ENCODE measurements at places on chromosomes 6 and 20.

- DNase-seq = no peak
Observed at GRCh38 chr20:37279820-37280219, 9.6 kb upstream of the MANBAL start.

- no peak for DNase-seq
Observed at GRCh38 chr20:25299806-25300205, 51.9 kb downstream of the PYGB start.

- DNase-seq = no peak
Observed at GRCh38 chr6:109336221-109336961, 45.9 kb downstream of the CD164 start.

GRCh38 chr6:149727793-149728498, 10.0 kb upstream of the LATS1 start:
- DNase-seq = no peak

DNA sequence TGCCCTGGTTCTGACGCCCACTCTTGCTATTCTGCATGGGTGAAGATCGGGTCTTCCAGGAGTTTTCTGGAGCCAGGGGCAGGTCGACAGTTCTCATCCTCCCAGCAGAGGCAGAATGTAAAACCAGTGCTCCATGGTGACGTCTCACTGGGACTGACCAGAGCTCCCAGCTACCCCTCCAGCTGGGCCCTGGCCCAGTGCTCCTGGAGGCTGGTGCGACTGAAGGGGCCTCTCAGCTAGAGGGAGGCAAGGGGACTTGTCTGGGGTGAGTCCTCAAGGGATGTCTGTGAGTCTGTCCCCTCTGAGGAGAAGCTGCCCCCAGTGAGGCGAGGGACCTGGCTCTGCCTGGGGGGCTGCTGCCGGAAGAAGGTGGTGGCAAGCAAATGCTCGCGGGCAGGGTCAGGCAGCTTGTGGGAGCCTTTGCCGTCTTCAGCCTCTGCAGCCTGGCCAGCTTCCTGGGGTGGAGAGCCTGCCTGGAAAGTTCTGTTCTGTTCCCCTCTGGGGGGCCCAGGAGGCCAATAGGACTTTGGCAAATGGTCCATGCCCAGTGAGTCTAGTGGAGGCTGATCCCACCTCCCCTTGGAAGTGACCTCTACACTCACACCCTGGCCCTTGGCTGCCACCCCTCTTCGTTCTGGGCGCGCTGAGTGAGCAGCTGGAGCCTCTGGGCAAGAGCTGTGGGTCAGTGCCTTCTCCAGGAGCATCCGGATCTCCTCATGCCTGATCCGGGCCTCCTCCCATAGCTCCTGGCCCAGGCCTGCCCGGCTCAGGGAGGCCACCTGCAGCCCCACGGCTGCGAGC, 47.5 kb downstream of the KIAA1755 start:
- DNase-seq = no peak

GRCh38 chr6:13467216-13467600, 20.2 kb downstream of the GFOD1 start:
- DNase-seq = no peak

GRCh38 chr6:31480574-31480973, 17.4 kb upstream of the MICB start:
- no peak for DNase-seq

DNA sequence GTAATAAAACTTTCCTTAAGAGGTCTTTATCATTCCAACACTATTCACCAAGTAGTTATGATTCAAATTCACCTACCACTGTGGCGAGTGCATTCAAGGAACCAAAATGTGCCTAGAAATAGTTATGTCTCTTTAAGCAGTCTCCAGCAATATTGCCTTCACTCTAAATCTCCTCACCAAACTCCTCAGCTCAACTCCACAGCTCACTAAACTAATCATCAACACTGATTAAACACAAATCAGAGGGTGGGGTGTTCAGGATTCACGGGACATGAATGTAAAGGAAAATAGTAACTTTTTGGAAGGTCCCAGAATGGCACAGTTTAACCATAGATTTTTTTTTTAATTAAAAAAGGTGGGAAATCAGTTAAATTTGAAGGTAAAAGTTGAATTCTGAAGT, 70.5 kb upstream of the THEMIS start:
- no peak for DNase-seq

GRCh38 chr20:3802524-3803239, 6.6 kb downstream of the CDC25B start:
- DNase-seq = no peak

DNA sequence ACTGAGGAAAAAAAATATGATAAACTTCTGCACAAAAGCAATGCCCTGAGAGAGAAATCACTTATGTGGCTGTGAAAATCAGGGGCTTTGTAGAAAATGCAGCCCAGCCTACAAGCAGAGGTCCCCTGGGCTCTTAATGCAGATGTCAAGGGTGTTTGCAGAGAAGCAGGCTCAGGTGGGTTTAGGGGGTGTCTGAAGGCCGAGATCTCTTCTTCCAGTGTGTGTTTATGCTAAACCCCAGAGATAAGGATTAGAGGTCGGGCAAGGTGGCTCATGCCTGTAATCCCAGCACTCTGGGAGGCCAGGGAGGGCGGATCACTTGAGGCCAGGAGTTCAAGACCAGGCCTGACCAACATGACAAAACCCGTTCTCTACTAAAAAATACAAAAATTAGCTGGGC, 78.5 kb downstream of the TMEM242 start:
- DNase-seq = no peak

- no peak for DNase-seq
Observed at GRCh38 chr6:150372051-150372450, 3.2 kb downstream of the IYD start.

DNA sequence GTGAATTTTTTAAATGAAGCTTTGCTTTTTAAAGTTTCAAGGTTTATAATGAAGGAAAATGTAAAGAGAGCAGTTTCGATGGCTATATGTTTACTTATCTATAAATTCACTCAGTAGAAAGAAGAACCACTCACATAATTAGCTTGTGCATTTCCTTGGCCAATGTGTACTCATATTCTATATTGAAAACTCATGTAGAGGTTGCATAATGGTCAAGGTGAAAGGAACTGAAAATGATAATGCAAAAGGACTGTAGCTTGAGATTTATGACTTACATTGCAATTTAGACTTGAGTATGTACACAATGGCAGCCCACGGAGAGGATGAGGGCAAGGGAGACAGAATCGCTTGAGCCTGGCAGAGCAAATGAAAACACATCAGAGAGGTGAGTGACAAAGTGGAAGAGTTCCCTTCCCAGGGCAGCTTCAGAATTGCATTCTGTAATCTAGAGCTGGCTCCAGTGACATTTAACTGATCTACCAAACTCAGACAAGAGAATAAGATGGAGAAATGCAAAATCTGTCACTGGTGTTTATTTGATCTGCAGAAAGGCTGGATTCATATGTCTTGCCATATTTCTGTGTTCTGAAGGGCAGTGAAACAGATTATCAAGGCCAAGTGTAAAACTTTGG, 191.8 kb downstream of the TMEM200A start:
- DNase-seq = no peak

DNA sequence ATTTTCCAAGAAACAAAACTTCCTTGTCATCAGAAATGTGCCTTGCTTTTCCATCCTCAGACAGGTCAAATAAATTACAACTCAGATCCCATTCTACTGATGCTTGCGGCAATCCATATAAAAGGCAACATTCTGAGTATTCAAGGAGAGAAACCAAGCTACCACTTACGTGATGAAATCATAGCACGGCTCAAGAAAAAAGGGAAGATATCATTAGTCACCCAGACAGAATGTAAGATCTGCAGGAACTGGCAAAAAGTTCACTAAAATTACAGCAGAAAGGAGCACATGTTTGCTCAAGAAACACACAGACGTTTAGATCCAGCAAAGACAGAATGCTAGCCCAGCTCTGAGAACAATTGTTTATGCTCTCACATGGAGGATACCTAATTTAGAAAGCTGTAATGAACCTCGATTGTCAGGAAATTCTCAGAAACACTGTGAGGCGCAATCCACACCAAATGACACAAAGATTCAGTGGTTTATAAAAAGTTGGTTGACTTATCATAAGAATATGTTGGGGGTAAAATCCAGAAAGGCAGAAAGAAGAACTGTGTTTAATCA, 304.2 kb downstream of the ADGRG6 start:
- no peak for DNase-seq

DNA sequence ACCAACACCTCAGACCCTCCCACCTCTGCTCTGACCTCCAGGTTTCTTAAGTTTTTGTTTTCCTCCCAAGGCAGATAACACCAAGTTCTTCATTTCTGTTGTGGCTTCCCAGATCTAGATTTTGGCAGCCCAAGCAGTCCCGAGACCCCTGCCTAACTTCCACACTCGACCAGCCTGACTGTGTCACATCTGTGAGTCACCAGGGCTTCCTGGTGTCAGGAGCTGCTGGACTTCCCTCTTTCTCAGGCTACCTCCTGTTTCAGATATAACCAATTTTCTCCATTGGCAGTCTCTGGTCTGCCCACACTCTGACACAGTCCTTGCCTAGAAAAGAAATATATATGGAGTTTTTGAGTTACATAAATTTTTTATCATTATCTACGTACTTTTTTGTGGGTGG, 46.1 kb upstream of the CCN6 start:
- no peak for DNase-seq

DNA sequence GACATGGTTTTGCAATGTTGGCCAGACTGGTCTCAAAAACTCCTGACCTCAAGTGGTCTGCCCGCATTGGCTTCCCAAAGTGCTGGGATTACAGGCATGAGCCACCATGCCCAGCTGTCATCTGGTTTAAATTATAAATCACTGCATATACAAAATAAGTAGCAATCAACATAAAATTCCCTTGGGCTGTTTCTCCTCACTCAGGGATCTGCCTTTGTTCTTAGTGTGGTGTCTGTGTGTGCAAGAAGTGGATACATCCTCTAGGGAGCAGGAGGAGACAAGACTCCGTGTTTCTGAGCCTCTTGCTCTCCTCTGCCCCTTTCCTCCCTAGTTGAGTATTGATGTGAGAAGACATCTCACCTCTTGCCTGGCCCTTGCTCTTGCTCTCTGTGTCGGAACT, 65.2 kb upstream of the ADGRF4 start:
- DNase-seq = no peak

DNA sequence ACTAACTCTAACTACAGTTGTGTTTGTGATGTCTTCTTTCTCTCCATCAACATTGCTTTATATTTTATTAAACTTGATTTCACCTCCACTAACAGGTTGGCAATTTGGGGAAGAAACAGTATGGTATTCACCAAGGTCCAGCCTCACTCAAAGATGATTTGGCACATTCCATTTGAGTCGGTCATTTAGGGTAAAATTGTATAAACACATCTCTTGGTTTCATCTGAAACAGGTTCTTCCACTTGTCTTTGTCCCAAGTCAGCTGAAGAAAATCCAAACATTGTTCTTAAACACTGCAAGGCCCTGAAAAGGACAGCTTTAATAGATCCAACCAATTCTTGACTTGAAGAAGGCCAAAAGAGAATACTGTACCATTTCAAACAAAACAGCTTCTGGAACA, 104.9 kb upstream of the NT5E start:
- DNase-seq = no peak

DNA sequence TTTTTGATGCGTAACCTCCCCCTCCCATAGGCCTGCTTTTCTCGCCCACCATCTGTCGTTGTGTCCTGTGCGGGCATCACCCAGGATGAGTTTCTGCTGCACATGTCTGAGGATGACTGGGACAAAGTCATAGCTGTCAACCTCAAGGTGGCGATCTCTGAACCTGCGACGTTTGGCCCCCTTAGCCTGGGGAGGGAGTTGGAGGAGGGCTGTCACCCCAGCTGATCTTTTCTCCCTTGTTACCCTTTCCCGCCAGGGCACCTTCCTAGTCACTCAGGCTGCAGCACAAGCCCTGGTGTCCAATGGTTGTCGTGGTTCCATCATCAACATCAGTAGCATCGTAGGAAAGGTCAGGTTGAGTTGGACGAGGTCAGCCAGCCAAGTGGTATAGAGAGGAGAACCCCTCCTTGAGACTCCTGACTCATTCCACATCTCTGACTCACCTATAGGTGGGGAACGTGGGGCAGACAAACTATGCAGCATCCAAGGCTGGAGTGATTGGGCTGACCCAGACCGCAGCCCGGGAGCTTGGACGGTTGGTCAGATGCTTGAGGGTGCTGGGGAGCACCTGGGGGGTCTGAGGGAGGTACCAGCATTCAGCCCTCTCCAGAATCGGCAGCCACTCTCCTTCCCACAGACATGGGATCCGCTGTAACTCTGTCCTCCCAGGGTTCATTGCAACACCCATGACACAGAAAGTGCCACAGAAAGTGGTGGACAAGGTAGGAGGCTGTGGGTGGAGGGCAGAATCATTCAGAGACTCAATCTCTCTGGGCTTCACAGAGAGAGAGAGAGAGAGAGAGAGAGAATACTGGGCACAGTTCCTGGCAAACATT, 954 bp downstream of the HSD17B8 start:
- no peak for DNase-seq

DNA sequence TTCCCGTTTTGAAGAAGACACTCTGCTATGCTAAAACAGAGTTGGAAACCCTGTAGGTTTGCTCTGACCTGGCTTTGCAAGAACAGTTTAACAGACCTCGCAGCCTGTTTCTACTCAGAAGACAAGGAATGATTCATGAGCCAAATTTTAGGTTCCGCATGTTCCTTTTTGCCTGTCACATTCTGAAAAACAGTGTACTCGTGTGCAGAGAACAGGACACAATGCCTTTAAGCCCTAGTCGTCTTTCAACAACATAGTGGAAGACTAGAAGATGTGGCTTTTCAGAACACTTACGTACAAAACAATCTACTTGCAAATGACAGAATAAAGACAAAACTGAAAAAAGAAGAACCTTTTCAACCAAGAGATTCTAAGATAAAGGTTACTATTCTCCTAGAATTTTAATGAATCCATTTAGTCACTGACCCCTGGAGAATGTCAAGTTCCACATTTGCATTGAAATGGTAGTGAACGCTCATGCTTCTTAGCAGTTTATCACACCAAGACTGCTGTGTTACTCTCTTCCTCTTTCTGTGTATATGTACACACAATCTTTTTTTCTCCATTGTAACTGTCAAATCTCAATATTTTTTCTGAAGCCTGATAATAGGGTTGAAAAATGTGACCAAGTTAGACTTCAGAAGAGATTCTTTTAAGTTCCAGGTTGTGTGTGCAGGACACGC, 220.7 kb upstream of the NRSN1 start:
- no peak for DNase-seq

Measured in activated naive CD4-positive, alpha-beta T cell (primary cell).